ENCODE measurements at places on chromosomes 4 and X. TPM values are rescaled to one million over a fixed set of nuclear protein-coding genes. Genes with fewer than 3 reads are reported as not detected.

GRCh38 chrX:132180929-132181328, 38.3 kb downstream of the RAP2C start:
- DNase-seq = no peak

Gene ARHGAP6
- polyA plus RNA-seq = 0.44 TPM

GRCh38 chrX:115696039-115696438, 135.1 kb downstream of the PLS3 start:
- no peak for DNase-seq

GRCh38 chr4:55447108-55447708, 51.5 kb downstream of the TMEM165 start:
- no peak for DNase-seq

Gene ARX
- polyA plus RNA-seq = 0.05 TPM

Gene STS
- polyA plus RNA-seq = 0.67 TPM

DNA sequence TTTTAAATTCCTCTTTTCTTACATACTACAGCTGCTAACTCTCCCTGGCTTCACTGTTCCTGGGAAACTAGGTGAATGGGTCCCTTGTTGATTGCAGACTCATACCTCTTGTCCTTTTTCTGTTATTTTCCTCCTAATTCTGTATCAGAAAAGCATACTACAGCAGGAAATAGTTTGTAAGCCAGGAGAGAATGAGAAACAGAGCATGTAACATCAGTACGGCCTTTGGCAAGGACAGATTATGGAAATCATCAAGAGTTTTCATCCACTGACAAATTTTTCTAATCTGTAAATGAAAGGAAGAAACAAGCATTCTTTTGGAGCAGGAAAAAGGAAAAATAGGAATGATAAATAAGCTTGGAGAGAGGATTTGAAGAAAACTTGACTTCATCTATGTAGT, 239.2 kb downstream of the ANTXR2 start:
- DNase-seq = no peak

Gene TMEM154
- polyA plus RNA-seq = 0.22 TPM

Gene CDS1
- polyA plus RNA-seq = 8.7 TPM

Gene CENPI
- 4.6 TPM for polyA plus RNA-seq

Gene DCAF8L2
- not detected for polyA plus RNA-seq

DNA sequence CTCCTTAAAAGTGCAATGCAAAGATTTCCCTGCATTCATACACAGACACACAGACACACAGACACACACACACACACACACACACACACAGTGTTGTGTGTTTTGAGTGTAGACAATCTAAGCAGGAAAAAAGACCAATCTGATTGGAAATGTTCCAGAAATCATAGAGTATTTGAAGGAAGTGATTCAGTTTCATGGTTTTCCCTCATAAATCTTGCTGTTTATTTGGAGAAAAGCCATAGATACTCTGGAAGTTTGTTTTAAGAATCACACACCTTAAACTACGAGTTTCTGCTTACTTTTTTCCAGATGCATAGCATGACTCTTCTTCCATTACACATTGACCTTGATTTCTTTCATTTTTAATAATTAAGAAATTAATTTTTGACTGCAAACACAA, 298.5 kb upstream of the BMP3 start:
- DNase-seq = no peak

Gene FGF16
- 0.61 TPM for polyA plus RNA-seq

GRCh38 chr4:1705732-1706131, 6.4 kb downstream of the SLBP start:
- DNase-seq = no peak
